ENCODE measurements at places on chromosomes 1 and 21.

- DNase-seq = no peak
Observed at GRCh38 chr1:17198476-17199258, 6.3 kb upstream of the PADI1 start.

DNA sequence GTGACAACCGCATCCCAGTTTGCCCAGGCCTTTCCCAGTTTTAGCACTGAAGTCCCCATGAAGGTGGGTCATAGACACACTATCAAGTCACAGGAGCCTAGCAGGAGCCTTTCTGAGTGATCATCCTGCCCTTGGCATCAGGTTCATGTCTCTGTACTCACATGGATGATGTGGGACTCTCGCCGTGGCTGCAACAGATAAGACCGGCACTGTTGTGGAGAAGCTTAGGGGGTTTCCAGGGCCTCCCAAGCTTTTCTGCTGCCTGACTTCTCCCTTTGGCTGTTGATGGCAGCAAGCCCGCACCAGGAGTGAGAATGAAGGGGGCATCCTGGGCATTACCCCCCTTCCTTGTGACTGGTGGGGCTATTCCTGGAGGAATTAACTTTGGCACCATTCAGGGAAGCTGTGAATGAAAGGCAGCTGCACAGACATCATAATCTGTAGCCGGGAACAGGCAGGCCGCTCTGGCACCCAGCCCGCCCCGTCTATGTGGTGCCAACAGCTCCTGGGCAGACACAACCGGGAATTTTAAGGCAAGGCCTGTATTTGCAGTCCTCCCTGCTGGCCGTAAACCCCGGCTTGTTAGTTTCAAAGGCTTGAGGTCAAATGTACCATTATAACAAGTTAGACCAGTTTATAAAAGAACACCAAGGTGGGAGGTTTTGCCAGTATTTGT, 148.6 kb downstream of the HUNK start:
- DNase-seq = no peak

DNA sequence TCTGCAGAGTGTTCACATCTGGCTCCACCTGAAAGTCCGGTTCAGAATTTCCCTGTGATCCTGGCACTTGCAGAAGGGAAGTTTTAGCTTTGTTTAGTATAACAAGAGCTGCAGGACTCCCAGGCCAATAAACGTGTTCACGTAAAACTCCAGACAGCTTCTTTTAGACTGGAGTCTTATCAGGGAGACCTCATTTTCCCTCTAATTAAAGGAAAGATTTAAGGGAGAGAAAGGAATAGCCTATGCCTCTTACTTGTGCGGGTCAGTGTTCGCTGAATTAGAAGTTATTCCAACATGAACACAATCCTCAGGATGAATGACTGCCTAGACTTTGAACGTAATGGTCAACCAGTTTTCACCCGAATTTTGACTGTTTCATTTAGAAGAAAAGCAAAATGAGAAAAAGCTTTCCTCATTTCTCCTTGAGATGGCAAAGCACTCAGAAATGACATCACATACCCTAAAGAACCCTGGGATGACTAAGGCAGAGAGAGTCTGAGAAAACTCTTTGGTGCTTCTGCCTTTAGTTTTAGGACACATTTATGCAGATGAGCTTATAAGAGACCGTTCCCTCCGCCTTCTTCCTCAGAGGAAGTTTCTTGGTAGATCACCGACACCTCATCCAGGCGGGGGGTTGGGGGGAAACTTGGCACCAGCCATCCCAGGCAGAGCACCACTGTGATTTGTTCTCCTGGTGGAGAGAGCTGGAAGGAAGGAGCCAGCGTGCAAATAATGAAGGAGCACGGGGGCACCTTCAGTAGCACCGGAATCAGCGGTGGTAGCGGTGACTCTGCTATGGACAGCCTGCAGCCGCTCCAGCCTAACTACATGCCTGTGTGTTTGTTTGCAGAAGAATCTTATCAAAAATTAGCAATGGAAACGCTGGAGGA, 202.1 kb upstream of the SGIP1 start:
- DNase-seq = peak; percentile 84

DNA sequence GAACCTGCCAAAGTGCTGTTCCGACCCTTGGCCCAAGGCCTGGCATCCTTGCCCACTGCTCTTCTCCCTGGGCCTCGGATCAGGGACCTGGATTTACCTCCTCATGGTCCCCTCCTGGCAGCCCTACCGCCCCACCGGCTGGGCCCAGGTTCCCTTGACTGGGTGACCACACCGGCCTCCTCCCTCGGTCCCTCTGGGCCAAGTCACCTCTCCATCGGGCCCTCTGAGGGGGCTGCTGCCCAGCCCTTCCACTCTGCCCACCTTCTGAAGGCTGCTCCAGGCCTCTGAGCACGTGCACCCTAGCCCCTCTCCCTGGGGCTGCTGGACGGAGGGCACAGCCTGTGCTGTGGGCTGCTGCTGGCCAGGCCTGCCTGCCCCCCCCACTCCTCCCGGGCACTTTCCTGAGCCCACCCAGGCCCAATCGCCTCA, 9.3 kb upstream of the MMEL1 start:
- DNase-seq = no peak

DNA sequence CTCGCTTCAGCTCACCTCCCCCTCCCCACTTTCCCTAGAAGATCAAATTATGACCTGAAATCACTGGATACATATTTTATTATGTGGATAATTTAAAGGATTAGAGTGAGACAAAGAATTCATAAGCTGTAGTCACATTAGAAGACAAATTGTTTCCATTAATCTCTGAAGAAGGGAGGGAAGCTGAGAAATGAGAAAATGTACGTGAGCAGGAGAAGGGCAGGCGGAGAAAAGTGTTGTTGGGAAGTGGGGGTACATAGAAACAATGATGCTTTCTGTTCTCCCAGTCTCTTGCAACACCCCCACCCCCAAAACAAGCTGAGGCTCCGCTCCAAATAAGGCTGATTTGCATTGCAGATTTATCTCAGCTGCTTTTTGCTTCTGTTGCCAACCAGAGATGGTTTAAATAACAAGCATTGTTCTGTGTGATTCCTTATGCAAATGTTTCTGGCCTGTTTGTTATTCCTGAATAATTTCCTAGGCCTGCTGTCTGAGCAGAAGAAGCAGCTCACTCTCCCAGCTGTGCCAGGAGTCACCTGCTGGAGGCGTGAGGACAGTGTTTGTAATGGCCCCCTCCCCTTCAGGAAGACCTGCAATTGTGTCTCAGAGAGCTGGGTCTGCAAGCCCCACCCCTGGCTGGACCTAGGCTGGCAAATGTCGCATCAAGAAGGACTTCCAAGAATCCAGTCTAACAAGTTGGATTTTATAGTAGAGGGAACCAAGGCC, 121.8 kb upstream of the TNR start:
- DNase-seq = no peak

DNA sequence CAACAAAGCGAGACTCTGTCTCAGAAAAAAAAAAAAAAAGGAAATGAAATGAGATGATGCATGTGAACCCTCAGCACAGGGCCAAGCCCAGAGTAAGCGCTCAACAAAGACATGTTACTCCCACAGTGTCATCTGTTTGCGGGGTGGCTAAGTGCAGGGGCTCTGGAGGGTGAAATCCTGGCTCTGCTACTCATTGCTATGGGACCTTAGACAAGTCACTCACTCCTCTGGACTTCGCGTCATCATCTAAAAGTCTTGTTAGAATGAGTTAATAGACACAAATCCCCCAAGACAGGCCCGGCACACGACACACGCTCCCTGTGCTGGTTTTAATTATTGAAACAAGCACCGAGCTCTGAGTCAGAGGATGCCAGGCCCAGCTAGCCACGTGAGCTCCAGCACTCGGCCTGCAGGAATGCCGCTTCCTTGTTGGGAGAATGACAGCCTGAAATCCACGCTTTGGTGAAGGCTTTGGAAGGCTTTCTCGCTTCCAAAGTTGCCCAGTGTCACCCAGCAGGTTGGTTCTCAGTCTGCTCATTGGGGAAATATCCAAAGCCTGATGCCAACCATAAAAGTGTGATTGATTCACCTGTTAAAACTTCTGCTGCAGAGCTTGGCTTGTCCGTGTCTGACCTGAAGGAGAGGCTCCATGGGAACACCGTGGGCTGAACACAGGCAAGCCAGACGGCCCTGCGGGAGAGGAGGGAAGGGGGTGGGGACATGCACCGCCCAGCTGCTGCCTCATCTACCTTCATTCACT, 36.7 kb upstream of the TARDBP start:
- DNase-seq = peak; percentile 90

All from fibroblast of upper back skin (primary cell).